ENCODE measurements at places on chromosomes 11 and 22.

DNA sequence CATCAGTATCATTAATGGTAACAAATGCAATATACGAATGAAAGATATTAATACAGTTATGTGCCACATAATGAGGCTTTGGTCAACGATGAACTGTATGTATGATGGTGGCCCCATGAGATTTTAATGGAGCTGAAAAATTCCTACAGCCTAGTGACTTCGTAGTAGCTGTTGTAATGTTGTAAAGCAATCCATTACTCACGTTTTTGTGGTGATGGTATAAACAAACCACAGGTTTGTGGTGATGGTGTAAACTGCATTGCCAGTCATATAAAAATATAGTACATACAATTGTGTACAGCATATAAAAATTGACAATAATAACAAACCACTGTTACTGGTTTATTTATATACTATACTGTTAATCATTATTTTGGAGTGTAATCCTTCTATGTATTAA lies 27.4 kb upstream of the GRIA4 start:
- no peaks in the 10 kb centered on the region for H3K27me3 ChIP-seq
- no peak overlapping the region for H3K4me3 ChIP-seq
- H3K4me1 ChIP-seq, result no peaks in the 10 kb centered on the region
- H3K36me3 ChIP-seq, result no peaks in the 10 kb centered on the region
- no peak for DNase-seq

GRCh38 chr22:25689631-25690030 lies 52.4 kb upstream of the MYO18B start:
- H3K27ac ChIP-seq, result no peak overlapping the region
- H3K36me3 ChIP-seq, result no peaks in the 10 kb centered on the region
- no peak for DNase-seq
- H3K27me3 ChIP-seq, result no peaks in the 10 kb centered on the region
- H3K4me1 ChIP-seq, result no peaks in the 10 kb centered on the region

GRCh38 chr11:24617856-24618255 lies 121.0 kb downstream of the LUZP2 start:
- no peak overlapping the region for H3K27ac ChIP-seq
- no peak for DNase-seq
- no peaks in the 10 kb centered on the region for H3K36me3 ChIP-seq
- H3K4me1 ChIP-seq, result no peaks in the 10 kb centered on the region
- no peaks in the 10 kb centered on the region for H3K27me3 ChIP-seq

DNA sequence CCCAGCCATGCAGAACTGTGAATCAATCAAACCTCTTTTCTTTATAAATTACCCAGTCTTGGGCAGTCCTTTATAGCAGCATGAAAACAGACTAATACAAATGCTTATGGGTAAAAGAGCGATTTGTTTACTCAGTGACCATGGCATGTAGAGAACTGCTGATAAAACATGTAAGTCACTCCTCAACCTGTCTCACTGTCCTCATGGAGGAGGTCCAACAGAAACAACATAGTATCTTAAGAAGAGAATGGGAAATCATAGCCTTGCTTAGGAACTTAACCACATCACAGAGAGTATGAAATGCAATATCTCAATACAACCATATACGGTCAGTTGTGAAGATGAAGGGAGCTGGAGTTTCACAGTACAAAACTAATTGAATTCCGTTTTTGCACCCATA lies 1734.0 kb upstream of the RAG2 start:
- no peak for DNase-seq
- H3K4me3 ChIP-seq, result no peak overlapping the region
- H3K4me1 ChIP-seq, result no peaks in the 10 kb centered on the region
- no peaks in the 10 kb centered on the region for H3K27me3 ChIP-seq
- H3K27ac ChIP-seq, result no peak overlapping the region

DNA sequence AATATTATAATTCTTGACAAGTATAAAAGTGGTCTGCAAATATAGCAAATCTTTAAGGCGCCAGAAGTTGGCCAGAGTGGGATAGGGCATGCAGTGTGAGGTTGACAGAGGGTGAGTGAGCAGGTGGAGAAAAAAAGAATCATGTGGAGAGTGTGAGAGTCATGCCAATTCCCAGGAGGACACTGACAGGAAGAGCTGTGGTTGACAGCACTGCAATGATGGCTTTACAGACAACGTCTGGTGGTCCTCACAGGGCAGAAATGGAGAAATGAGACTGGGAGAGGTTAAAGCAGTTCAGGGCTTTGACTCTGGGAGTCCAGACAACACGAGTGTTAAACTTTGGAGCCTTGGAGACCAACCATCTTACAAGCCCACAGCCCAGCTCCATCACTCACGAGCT lies 34.9 kb downstream of the SERPIND1 start:
- no peak for DNase-seq
- no peak overlapping the region for H3K27ac ChIP-seq
- H3K4me3 ChIP-seq, result no peak overlapping the region
- H3K27me3 ChIP-seq, result no peaks in the 10 kb centered on the region

- H3K4me3 ChIP-seq, result no peak overlapping the region
- H3K4me1 ChIP-seq, result no peaks in the 10 kb centered on the region
- no peaks in the 10 kb centered on the region for H3K36me3 ChIP-seq
- DNase-seq, result no peak
- no peak overlapping the region for H3K27ac ChIP-seq
These were observed 98.8 kb downstream of the HSD17B12 start for GRCh38 chr11:43779306-43779705.

DNA sequence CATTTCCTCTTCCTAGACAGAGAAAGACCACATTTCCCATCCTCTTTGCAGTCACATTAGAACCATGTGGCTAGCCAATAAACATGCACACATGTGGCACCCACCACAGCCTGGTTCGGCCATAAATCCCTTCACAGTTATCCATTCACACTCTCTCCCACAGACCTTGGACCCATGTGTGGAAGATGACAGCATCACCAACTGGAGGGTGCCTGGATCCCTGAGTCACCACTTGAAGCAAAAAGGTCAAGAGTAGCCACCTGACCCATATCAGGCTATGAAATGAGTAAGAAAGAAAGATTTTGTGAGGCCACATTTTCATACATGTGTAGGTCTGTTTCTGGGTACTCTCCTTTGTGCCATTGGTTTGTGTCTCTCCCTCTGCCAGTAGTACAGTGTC lies 9.0 kb upstream of the TMEM121B start:
- H3K4me3 ChIP-seq, result no peak overlapping the region
- H3K27me3 ChIP-seq, result no peaks in the 10 kb centered on the region
- DNase-seq, result no peak
- H3K27ac ChIP-seq, result no peak overlapping the region
- no peaks in the 10 kb centered on the region for H3K4me1 ChIP-seq
- H3K36me3 ChIP-seq, result no peaks in the 10 kb centered on the region

GRCh38 chr22:31300896-31301295 lies 8.6 kb upstream of the PIK3IP1 start:
- no peak for DNase-seq
- no peaks in the 10 kb centered on the region for H3K27me3 ChIP-seq
- H3K27ac ChIP-seq, result no peak overlapping the region
- no peaks in the 10 kb centered on the region for H3K36me3 ChIP-seq
- H3K4me3 ChIP-seq, result no peak overlapping the region
- peaks cover 15% of the 10 kb centered on the region for H3K4me1 ChIP-seq

DNA sequence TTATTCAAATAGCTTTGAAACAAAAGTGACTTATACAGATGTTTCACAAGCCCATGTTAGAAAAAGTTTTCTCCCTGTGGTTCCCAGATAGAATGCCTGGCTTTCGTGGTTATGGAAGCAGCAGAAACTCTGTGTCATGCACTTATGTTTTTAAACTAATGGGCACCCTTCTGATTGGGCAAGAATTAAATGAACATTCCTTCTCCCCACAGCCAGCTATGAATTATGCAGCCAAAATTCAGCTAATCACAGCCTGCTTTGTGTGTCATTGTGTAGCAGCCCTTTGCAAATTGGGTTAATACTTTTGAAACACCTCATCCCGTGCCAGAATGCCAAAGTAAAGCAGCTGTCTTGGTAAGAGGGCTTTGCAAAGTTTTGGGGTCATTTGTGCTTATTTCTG lies 46.9 kb downstream of the PANX1 start:
- DNase-seq, result no peak
- no peaks in the 10 kb centered on the region for H3K27me3 ChIP-seq
- no peak overlapping the region for H3K27ac ChIP-seq

All from CD4-positive, alpha-beta T cell (primary cell).